Neural progenitor cell (in vitro differentiated cells): ENCODE measurements at places on chromosomes 7 and 10. TPM values are rescaled to one million over a fixed set of nuclear protein-coding genes. Genes with fewer than 3 reads are reported as not detected.
A peak's percentile ranks its signal among the peaks of the same experiment; 100 is the strongest.

- no peak for DNase-seq
Observed at GRCh38 chr7:110573862-110574528, 516.9 kb upstream of the LRRN3 start.

GRCh38 chr7:158237672-158238335 is 349.8 kb downstream of the PTPRN2 start:
- DNase-seq = no peak

DNA sequence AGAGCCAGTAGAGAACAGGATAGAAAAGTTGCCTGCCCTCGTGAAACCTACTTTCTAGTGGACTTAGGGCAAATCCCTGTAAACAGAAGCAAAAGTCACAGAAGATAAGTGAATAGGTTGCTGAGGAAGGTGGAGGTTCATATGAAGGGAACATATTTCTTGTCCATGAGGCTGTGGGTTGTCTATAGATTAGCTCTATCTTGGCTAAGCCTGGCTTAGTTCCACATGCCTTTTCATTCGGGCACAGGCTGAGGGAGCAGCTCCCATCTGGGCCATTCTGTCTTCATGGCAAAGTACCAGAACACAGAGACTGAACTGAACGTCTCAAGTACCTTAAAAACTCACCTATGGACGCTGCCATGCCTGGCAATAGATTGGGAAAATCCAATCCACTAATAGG is 45.3 kb downstream of the BZW2 start:
- no peak for DNase-seq

GRCh38 chr7:73746378-73746777 is 7.8 kb upstream of the ABHD11 start:
- DNase-seq = no peak

GRCh38 chr7:33425929-33426678 is 296.7 kb downstream of the BBS9 start:
- no peak for DNase-seq

GRCh38 chr7:30222515-30223215 is 61.7 kb upstream of the ZNRF2 start:
- no peak for DNase-seq

GRCh38 chr7:102063690-102064180 is 222.9 kb upstream of the SH2B2 start:
- DNase-seq = peak; percentile 59

DNA sequence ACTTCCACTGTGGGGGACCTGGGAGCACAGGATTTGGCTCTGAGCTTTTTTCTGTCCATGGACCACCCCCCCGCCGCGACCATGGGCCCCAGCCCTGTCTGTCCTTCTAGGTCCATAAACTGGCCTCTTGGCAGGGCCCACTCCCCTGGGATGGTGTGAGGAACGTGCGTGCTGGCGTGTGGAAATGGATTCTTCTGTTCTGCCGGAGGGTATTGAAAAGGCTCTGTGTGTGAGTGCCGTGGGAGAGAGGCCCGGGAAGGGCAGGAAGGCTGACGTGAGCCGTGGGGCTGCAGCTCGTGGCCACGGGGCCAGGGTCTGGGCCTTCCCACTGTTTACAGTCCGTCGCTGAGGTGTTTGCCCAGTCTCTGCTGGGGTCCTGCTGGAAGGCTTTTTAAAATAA is 123.7 kb downstream of the GRK5 start:
- DNase-seq = no peak

DNA sequence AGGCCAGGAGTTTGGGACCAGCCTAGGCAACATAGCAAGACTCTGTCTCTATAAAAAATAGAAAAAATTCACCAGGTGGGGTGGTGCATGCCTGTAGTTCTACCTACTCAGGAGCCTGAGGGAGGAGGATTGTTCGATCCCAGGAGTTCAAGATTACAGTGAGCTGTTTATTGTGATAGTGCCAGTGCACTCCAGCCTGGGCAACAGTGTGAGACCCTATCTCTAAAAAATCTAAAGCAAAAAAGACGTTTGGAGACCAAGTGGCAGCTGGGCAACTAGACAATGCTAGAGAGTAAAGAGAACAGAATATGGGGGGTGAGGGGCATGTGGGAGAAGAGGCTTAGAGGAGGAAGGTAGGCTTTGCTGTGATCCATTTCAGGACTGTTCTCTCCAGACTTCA is 1.4 kb downstream of the PDSS1 start:
- no peak for DNase-seq

DNA sequence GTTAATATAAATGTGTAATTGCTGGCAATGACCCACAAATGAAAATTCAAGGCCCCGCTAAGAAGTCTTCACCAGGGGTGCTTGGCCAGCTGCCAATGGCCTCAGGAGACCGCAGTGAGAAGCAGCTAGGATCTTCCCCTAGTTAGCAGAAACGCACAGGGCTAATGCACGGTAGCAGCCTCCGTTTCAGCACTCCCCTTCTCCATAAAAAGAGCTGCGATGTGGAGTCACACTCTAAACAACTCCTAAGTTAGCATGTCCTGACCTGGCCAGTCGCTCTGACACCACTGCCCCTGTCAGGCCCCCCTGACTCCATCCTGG is 139.0 kb downstream of the SEPTIN14 start:
- no peak for DNase-seq

NEUROG3 gene
- not detected in 2 replicates for total RNA-seq

WNT2 gene
- total RNA-seq = not detected in 2 replicates

HDAC9 gene
- total RNA-seq = 16.0 and 28.6 TPM in 2 replicates
